ENCODE measurements at places on chromosomes 6 and 20.

- no peak for DNase-seq
Observed at GRCh38 chr6:93746892-93747291, 327.5 kb upstream of the EPHA7 start.

DNA sequence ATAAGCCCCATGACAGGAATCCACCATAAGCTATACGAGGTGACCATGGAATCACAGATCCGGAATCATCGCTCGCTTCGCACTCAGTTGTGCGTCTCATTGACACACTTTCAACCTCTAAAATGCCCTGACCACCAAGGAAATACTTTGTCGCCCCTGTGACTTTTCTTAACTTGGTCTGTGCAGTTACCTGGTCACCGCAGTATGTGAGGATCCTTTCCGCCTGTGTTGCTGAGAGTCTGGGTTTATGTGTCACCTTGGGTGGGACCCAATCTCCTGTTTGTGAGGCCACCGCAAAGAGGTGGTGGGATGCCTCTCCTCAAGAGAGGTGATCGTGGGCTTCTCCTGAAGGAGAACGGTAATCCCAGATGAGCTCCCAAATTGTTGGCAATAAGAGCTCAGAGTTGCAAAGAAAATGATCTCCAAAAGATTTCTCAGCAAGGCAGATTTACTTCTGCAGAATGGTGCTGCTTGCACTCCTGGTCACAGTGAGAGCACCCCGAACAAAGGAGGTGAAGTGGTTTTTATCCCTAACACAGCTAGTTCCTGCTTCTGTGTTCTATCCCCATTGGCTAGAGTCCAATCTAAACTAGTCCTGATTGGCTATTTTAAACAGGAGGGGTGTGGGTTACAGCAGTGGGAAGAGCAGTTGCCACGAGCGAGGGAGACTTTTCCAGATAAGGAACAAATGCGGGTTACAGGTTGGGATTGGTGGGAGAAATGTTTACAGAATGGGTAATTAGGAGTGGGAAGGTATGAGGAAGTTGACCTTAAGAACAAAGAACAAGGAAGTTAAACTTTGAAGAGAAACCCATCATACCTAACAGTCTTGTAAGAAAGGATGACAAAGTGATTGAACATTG is 9.1 kb upstream of the ZNFX1 start:
- DNase-seq, result no peak

DNA sequence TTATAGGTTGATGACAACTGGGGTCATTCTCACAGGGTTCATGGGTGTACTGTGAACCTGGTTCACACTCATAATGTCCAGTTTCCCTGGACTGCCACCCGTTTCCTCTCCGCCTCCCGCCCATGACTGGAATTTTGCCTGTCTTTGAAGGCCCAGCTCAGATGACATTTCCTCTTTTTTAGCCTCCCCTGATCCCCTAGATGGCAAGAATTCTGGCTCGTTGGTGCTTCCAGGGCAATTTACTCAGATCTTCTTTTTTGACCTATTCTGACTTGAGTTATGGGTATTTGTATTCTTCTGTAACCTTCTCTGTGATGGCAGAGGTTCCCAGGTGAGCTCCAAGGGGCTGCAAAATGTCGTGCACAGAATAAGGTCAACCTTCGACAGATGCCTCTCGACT is 5.7 kb upstream of the CITED2 start:
- no peak for DNase-seq

GRCh38 chr6:26157251-26158075 is 70.2 kb downstream of the HFE start:
- DNase-seq, result no peak

DNA sequence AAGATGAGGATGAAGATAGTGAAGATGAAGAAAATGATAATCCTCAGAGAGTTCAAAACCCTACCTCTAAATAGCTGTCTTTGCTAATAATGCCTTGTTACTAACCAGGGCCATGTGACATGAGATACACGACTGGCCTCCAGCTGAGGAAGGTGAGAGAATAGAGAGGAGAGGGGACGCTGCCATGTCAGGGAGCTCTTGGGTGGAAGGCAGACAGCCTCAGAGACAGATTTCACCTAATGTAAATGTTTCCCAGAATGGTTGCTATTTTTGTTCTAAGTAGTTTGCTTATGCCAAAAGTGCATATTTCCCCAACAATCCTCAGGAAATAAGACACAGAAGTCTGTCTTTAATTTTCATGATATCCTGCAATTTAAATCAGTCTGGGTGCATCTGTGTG is 138.4 kb downstream of the ELOVL4 start:
- DNase-seq, result no peak

GRCh38 chr20:39264506-39265172 is 302.5 kb downstream of the DHX35 start:
- peak; percentile 27 for DNase-seq

DNA sequence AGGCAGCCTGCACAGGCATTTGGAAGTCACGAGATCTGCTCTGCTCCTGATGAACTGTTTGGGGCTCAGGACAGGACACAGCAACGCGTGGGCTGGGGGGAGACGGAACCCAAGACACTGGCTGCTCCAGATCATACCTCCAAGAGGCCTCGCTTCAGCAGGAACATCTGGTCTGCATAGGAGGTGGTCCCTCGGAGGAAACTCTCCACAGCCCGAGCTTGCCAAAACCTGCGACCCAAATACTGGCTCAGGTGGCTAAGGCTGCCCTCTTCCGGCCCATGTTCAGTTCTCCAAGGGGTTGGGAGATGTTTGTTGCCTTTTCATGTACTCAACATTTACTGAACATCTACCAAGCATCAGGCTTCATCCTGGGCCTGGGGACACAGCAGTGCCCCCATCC is 51.7 kb downstream of the MYH7B start:
- DNase-seq, result no peak

- no peak for DNase-seq
Observed at GRCh38 chr20:39039261-39039660, 77.1 kb downstream of the DHX35 start.

DNA sequence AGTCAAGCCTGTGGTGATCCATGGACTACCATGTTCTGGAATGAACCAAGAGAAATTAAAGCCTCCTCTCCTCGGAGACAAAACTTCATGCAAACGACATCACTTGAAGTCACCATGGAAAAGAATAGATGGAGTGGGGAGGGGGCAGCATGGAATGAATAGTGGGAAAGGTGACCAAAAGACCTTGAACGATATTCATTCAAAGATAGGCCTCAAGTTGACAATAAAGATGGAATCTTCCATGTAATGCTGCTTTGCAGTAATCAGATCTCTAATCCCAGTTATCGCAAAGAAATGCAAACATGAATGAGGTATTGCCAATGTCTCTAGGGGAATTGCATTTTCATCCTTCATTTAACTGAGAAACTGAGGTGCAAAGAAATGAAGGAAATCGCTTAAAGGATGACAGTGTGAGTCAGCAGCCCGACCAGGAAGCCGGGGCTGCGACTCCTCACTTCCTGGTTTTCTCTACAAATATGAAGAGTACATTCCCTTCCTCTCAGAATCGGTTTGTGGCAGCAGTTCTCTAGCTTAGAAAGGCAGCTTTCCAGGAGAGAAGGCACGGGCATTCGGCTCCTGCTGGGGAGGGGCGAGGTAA is 65.6 kb upstream of the RREB1 start:
- no peak for DNase-seq

DNA sequence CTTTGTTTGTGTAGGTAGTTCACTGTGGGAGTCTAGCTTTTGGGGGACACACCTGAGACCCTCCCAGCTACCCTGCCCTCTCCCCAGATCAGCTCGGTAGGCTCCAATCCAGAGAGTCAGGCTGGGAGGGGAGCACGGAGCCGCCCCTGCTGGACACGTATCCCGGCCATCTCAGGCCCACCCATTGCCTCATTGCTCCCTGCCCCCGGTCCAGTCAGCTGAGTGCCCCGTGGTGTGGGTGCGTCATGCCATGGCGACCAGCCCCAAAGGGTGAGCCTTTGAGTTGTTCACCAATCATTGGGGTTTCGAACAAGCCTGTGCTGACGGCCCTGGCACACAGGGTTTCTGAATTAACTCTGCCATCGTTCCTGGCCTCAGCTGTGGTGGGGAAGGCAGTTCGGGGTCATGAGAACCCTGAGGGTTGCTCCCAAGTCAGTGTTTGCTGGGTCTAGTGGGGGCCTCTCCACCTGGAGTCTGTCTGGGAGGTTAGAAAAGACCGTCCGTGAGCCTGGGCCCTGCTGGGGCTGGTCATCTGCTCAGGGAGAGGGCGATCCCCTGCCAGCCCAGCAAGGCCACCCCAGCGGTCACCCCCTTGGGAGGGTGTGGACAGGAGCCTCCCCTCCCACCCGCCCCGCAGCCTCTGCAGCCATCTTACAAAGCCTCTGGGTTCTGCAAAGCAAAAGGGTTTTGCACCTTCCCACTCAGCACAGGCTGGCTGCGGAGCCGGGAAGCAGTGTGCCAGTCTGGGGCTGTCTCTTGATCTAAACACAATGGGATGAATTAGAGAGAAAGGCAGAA is 34.5 kb downstream of the NTSR1 start:
- no peak for DNase-seq

- no peak for DNase-seq
Observed at GRCh38 chr6:145077382-145077781, 657.9 kb downstream of the EPM2A start.
